WTC11 (cell line): ENCODE measurements at places on chromosomes 1 and 21.

DNA sequence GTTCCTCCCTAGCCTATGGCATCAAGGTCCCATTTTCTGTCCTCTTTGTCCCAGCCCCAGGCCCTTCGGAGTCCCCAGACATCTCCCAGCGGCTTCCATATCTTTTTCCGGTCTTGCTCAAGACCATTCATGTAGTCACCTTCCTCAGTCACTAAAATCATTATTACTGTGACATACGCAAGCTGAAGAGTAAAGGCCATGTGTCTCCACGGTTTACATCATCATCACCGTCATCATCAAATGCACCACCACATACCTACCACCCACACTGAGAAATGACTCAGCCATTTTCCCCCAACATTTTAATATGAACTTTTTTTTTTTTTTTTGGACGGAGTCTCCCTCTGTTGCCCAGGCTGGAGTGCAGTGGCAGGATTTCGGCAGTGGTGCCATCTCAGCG, 43.4 kb downstream of the FHAD1 start:
- DNase-seq: no peak

GRCh38 chr1:93567255-93567918, 114.2 kb downstream of the BCAR3 start:
- no peak for DNase-seq

GRCh38 chr21:29115899-29116298, 14.5 kb upstream of the MAP3K7CL start:
- no peak for DNase-seq

- DNase-seq: peak; percentile 90
These were observed 4.8 kb downstream of the FAAP20 start for GRCh38 chr1:2189459-2190425.

DNA sequence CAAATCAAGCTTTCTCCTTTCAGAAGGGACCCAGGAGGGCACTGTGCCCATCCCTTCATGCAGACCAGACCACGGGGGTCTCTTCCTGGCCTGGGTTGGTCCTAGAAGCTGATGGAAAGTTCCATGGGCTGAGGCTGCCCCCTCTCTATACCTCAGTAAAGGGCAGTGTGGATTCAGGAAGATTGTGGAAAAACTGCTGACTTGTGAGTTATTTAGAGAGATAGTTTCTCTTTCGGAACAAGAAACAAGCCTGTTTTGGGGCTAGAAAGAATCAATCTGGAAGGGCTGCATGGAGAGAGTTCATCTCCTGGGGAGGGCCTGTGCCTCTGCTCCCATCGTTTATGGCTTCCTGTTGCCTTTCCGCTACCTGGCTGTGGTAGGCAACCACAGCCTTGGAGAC, 803 bp downstream of the CHIT1 start:
- DNase-seq: no peak

GRCh38 chr1:18199462-18199861, 91.9 kb downstream of the IGSF21 start:
- DNase-seq: peak; percentile 34

- no peak for DNase-seq
These were observed 15.6 kb upstream of the EIF4G3 start for GRCh38 chr1:21192284-21192683.

GRCh38 chr1:218480137-218480536, 135.0 kb downstream of the TGFB2 start:
- DNase-seq: no peak

DNA sequence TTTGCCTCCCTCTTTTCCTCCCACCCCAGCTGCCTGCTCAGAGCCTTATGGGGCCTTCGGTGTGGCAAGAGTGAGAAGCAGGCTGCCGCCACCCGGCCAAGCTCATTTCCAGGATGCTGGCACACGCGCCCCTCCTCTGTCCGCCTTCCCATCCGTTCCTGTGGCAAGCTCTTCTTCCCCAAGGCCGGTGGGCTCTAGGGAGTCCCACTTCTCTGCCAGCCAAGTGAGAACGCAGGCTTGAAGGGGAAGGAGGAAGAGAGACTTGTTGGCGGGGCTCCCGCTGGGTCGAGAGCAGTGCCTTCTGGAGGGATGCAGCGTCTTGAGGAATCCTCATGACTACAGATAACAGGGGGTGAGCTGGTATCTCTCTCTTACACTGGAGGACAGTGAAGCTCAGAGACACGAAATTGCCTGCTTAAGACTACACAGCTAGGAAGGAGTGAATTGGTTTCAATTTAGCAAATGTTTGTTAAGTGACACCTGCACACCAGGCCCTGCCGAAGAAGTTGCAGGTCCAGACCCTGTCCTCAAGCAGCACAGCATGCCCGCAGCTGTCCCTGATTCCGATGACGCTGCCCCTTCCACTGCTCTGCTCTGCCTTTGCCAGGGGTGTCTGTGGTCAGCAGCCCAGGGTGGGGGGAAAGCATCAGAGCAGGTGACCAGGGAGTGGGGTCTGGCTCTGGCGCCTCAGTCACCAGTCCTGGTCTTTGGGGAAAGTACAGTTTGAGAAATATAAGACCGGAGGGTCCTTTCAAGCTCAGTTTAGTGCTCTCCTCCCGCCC, 40.1 kb upstream of the FOXO6 start:
- no peak for DNase-seq

- no peak for DNase-seq
These were observed 18.8 kb downstream of the LAMB3 start for GRCh38 chr1:209633335-209633997.

DNA sequence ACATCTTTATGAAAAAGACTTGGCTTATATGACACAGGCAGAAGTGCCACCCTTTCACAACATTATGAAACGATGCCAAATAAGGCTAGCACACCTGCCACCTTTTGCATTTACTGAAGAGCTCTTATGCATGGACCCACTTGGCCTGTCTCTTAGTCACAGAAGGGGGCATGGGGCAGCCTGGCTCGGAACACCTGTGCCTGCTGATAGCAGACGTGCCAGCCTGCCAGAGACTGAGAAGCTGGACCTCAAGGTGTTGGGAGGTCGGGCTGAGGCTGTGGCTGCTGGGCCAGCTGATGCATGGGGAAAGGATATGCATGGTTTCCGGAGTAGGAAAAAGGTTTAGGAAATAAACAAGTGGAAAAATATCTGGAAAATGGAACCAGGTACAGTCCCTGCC, 21.5 kb downstream of the RCAN1 start:
- DNase-seq: no peak

GRCh38 chr1:167060141-167061072, 29.8 kb downstream of the GPA33 start:
- no peak for DNase-seq

- no peak for DNase-seq
These were observed 10.6 kb upstream of the GCLM start for GRCh38 chr1:93919780-93920179.

DNA sequence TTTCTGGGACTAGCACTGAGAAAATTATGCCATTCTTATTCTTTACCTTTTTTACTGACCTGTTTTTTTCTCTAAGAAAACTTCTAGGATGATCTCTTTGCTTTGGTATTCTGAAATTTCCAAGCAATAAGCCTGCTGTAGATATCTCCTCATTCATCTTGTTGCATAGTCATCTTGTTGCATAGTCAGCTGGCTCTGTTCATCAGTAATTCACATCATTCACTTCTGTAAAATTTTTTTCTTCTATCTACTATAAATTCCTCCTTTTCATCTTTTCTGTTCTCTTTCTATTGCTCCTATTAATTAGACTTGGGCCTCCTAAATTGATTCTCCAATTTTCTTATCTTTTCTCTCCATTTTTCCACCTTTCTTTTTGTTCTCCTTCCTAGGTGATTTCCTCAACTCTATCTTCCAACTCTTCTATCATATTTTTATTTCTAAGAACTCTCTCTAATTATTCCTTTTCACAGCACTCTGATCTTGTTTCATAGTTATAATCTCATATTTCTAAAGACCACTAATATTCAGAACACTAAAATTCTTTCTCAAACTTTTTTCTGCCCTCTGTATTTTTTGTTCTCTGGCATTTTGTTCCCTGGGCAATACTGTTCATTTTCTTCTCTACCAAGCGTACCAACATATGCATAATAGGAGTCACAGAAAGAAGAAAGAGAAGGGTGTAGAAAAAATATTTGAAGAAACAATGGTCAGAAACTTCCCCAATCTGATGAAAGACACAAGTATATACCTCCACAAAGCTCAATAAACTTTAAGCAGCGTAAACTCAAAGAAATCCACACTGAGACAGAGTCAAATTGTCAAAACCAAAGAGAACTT, 17.7 kb downstream of the TUT4 start:
- DNase-seq: no peak

- no peak for DNase-seq
These were observed 23.0 kb upstream of the ITLN1 start for GRCh38 chr1:160907976-160908375.
